ENCODE measurements at places on chromosomes 4 and X.

DNA sequence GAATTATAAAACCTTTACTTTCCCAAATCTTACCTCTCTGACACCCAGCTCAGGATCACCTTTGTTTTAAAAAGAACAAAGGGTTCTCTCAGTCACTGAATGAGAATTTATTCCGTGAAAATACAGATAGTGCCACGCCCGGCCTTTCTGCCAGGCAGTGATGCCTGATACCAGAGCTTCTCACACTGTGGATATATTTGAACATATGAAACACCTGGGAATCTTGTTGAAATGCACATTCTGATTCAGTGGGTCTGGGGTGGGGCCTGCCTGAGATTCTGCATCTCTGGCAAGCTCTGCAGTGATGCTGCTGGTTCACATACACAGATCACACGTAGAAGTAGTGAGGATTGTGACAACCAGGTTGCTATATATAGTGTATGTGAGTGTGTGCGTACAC, 46.0 kb downstream of the ELOVL6 start:
- DNase-seq, result no peak

GRCh38 chrX:51421972-51422597, 74.3 kb downstream of the NUDT11 start:
- no peak for DNase-seq

GRCh38 chr4:148481636-148482035, 39.4 kb upstream of the NR3C2 start:
- no peak for DNase-seq

GRCh38 chr4:136803433-136803832, 728.9 kb downstream of the PCDH18 start:
- DNase-seq, result no peak

GRCh38 chr4:47776353-47776752, 61.5 kb downstream of the CORIN start:
- DNase-seq, result no peak
